Activated B cell treated with CpG ODN at 0.5 μM for 24 hours (primary cell): ENCODE measurements at places on chromosomes 4 and X. TPM values are rescaled to one million over a fixed set of nuclear protein-coding genes. Genes with fewer than 3 reads are reported as not detected.

GRCh38 chr4:9984621-9985020, 36.7 kb downstream of the SLC2A9 start:
- no peak for DNase-seq

- DNase-seq = no peak
Measured at GRCh38 chr4:110411574-110412011, 64.4 kb upstream of the ENPEP start.

Gene SPON2
- total RNA-seq = 2.2 and 3.4 TPM in 2 replicates

Gene NEIL3
- total RNA-seq = 0.15 and 0.35 TPM in 2 replicates

DNA sequence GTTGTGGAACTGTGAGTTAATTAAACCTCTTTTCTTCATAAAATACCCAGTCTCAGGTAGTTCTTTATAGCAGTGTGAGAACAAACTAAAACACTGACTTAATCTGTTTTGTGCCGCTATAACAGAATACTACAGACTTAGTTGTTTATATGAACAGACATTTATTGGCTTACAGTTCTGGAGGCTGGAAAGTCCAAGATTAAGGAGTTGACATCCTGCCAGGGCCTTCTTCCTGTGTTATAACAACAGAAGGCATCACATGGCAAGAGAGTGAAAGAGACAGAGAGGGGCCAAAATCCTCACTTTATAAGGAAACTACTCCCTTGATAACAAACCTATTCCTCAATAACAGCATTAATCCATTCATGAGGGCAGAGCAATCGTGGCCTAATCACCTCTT, 42.5 kb upstream of the KCNIP4 start:
- DNase-seq = no peak

GRCh38 chrX:149718757-149719156, 6.9 kb downstream of the MAGEA11 start:
- no peak for DNase-seq

Gene IL1RAPL1
- not detected in 2 replicates for total RNA-seq

- DNase-seq = no peak
Measured at GRCh38 chrX:13748486-13748885, 13.9 kb downstream of the OFD1 start.

GRCh38 chr4:41216294-41217019, 2.1 kb upstream of the APBB2 start:
- peak; percentile 30 for DNase-seq

- no peak for DNase-seq
Measured at GRCh38 chr4:120921456-120922380, 808 bp downstream of the PRDM5 start.

DNA sequence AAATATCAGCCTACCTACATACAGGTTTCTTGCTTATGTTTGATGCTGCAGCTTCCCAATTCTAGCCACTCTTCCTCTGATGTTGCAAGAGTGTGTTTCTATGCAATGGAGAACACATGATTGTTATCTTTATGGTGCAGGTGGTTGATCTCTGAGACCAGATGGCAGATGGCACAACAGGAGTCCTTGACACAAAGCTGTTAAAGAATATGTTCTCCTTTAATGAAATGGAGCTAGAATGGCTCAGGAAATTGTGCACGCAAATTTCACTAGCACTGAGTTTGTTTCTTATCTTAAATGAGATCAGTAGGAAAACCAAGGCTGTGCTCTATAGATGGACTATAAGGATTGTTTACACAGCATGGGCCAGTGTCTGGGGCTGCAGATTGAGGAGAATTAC, 29.9 kb upstream of the TTC29 start:
- no peak for DNase-seq

DNA sequence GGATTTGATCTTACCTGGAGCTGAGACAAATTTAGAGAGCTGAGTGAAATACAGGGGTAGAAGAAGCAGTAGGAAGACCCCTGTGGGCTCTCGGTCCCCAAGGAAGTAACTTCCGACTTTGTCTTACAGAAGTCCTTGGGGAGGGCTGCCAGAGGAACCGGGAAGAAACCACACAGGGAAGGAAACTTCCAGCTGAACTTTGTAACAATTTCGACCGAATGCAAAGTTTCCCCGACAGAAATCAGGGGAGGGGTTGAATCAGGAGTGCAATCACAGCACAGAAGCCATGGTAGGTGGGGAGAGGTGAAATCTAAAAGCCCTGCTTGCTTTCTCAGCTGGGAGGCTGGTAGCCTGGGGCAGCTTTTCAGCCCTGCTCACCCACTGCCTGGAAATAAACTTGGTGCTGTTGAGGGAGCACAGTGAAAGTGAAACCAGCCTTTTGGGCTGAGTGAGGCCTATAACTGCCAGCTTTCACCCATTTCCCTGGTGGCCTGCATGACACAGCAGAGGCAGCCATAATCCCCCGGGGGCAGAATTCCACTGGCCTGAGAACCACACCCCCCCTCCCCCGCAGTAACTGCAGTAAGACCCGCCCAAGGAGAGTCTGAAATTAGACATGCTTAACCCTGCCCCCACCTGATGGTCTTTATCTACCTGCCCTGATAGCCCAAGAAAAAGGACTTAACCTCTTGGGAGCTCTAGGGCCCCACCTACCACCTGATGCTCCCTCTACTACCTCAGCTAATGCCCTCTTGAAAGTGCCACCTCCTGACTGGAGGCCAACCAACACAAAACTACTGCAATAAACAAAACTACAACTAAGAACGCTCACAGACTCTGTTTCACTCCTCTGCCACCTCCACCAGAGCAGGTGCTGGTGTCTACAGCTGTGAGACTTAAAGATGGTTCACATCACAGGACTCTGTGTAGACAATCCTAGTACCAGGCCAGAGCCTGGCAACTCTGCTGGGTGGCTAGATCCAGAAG, 248.2 kb downstream of the PARM1 start:
- no peak for DNase-seq

DNA sequence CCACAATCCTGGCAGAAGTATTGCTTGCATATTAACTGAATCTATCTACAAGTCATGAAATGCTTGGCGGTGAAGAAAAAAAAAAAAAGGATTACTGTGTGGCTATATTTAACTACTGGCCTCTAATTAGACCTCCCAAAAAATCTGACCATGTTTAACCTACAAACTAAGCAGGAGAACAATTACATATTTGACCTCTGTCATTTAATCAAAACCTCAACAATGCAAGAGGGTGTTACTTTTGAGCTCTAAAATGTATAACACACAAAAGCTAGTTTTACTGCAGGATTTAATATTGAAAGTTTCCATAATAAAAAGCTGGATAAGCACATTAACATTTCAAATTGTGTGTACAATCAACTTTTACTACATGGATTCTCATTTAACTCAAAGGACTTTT, 1.5 kb downstream of the ITM2A start:
- DNase-seq = no peak

DNA sequence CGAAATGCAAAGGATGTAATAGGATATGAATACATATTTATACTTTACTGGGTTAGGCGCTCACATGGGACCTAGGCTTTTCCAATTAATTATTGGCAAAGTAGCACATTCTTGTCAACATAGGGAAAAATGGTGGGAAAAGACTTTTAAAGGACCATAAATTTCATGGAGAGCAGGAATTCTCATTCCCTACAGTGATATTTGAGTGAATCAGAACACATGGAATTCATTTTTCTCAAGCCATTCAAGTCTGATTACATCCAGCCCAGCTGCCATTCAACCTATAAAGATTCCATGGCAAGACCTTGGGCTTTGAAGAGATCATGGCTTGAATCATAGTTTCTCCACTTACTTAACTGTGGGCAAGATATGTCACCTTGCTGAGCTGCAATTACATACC, 150.4 kb downstream of the SOWAHB start:
- no peak for DNase-seq

DNA sequence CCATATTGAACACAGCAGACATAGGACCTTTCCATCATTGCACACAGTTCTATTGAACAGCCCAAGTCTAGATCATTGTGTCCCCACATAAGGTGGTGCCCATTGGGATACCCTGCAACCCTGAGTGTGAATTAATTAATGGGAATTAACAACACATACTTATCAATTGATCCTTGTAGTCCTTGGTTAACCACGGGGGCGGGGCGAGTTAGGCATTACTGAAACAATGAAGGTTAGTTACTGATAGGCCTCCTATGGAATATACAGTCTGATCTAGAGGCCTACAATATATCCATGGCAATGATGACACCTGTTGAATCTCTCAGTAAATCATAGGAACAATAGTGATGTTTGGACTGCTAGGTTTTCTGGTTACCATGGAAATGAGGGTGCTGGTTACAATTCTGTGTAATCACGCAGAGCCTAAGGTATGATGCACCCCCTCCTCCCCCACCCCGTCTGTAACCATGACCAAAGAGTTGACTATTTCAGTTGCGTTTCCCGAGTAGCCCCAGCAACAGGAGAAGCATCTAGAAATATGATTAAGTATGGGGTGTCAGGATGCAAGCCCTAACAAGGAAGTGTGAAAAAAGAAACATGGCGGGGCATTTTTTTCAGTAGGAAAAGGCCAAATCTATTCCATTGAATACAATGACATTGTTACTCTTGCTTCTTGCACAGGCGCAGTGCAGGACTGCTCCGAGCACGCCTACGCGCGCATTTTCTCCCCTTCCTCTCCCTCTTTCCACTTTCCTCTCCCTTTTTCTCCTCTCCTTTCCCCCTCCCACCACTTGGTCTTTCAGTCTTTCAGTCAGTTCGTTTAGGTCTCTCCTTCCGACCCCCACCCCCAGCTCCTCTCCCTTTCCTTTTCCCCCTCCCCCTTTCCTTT, 677 bp upstream of the NONO start:
- DNase-seq = peak; percentile 46

- DNase-seq = no peak
Measured at GRCh38 chr4:24471486-24472160, 112.7 kb downstream of the DHX15 start.

DNA sequence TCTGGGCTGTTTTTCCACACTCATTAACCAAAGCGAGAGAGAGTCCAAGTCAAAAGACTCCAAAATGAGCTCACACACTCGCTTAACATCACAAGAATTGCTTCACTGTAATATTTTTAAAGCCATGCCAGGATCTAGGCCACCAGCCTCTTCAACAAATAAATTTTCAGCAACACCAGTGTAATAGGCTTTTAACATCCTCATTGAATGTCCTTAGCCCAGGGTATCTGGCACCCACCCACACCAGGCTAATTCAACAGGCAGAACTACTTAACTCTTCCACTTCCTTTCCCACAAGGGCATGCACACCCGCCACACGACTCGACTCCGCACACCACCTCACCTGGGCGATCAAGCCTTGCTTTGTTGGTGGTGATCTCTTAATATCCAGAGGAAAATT, 34.2 kb downstream of the FAT1 start:
- no peak for DNase-seq

DNA sequence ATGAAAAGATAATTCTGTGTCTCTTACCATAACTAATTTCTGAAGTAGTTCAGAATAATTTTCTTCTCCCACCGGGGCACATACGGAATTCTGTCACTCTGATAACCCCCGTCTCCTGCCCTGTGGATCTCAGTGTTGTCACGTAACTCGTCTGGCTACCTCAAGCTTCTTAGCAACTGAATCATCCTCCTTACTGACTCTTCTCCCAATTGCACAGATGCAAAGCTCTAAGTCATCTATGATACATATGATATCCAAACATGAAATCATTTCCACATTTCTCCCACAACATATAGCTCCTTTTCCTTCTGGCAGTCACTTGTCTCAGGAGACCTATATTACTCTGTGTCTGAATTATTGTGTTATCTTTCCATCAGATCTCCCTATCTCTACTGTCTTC, 1043.1 kb upstream of the TENM3 start:
- DNase-seq = no peak

DNA sequence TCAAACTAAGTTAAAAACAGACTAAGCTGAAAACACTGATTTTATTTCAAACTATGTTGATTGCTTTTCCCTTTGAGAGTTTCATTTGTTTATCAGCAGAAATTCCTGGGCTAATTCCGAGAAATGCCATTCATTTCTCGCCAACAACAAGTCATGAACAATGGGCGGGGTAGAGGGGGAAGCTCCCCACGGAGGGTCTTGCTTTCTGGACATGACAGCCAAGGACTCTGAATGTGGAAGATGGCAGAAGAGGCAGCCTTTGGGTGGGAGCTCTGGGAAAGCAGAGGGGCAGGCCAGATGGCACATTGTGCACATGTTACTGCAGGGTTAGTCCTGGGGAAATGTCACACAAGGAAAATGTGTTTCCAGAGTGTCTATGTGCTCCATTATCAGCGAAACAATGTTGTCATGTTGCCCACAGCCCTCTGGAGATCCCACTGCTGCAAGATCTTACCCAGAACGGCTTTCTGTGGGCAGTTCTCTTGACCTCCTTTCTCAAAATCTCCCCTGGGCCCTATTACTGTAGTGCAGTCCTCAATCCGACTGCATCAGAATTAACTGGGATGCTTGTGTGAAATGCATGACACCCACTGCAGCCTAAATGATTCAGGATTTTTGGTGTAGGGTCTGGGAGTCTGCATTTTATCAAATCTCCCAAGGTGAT, 45.0 kb downstream of the CHRDL1 start:
- DNase-seq = no peak

Gene RAB39B
- total RNA-seq = 7.9 and 8.1 TPM in 2 replicates

GRCh38 chr4:10101671-10102473, 14.7 kb downstream of the WDR1 start:
- DNase-seq = no peak

Gene NDP
- not detected in 2 replicates for total RNA-seq

DNA sequence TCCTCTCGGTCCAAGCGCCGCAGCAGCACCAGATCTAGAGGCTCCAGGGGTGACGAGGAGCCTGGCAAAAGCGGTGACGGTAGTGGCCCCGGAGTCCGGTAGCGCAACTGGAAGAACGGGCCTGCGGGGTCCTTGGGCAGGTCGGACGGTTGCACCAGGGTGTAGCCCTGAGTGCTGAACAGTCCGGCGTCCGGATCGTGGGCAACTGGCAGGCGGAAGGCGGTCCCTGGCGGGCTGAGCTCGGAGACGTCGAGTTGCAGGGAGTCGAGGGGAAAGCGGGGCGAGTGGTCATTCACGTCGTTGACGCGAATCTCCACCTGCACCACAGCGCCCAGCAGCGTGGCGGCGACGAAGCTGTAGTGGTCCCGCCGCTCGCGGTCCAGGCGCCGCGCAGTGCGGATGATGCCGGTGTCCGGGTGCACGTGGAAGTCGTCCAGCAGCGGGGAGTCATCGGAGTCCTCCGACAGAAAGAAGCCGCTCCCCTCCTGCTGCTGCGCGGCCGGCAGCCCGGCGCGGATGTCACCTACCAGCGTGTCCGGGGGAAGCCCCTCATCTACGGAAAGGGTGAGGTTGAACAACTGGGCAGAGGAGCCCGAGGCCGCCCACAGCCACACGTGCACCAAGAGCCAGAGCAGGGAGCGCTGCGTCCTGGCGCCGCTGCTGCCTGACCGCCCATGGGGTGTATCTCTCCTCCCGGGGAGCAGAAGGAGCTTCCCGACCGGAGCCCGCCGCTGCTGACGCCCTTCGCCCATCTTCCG, 837 bp downstream of the DCHS2 start:
- peak; percentile 27 for DNase-seq

GRCh38 chr4:21697583-21697982, 251.0 kb downstream of the KCNIP4 start:
- no peak for DNase-seq

GRCh38 chr4:19844446-19844845, 407.3 kb upstream of the SLIT2 start:
- DNase-seq = no peak

- DNase-seq = no peak
Measured at GRCh38 chr4:128803783-128804182, 5.7 kb upstream of the JADE1 start.

- DNase-seq = no peak
Measured at GRCh38 chr4:80074069-80074468, 1.0 kb upstream of the ANTXR2 start.

Gene TMSB15B
- total RNA-seq = 9.6 and 9.8 TPM in 2 replicates

- no peak for DNase-seq
Measured at GRCh38 chr4:169064296-169064695, 54.2 kb upstream of the CBR4 start.

Gene TMSB15A
- not detected in 2 replicates for total RNA-seq
